ENCODE measurements at places on chromosomes 4 and X.

DNA sequence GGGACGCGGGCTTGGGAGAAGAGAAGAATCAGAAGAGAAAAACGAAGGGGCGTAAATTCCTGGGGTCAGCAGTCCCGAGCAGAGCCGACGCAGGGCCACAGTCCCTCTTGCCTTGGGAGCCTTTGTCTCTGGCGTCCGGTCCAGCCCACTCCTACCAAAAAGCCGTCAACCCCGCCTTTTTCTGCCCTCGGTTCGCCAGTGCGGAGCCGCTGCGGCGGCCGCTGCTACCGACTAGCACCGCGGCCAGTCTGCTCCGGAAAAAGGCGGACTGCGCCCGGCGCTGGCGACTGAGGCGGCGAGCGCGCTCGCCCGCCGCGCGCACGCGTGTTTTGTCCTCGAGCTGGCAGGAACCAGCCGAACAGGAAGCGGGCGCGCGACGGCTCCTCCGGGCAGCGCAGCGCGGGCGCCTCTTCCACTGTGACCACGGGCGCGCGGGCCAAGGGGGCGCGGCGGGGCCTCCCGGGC lies 502 bp downstream of the HNRNPDL start:
- no peak for DNase-seq

DNA sequence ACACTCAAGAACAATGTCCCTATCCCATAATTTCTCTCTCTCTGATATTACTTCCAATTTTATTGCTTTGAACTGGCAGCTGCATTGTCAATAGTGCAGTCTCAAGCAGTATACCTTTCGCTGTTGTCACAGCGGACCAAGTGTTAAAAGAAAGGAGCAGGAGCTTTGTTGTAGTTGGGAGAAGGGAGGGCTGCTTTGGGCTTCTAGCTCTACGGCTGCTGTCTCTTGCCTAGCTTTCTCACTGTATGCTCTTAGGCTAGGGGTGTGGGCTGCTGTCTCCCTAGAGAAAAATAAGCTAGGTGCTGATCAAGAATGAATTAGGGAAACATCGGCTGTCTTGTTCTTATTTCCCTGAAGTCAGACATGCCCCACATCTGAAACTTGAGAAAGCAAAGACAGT lies 52.5 kb downstream of the TRPC5OS start:
- no peak for DNase-seq

DNA sequence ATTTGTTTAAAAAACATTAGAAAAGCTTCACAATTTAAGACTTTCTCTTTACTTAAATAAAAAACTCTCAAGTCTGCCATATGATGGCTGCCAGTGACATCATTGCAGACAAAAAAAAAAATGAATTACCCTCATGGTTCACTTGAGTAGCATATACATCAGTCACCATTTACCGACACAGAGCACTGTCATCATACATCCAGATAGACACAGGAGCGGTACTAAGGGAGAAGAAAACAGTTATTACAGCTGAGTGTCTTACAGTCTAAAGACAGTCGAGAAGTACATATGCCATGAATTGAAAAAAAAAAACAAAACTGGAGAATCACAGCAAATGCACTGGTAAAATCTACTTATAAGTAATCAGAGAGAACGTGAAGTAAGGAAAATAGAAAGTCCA lies 405.7 kb upstream of the GALNT7 start:
- DNase-seq: no peak

GRCh38 chrX:10486373-10486772 lies 134.0 kb downstream of the MID1 start:
- no peak for DNase-seq

DNA sequence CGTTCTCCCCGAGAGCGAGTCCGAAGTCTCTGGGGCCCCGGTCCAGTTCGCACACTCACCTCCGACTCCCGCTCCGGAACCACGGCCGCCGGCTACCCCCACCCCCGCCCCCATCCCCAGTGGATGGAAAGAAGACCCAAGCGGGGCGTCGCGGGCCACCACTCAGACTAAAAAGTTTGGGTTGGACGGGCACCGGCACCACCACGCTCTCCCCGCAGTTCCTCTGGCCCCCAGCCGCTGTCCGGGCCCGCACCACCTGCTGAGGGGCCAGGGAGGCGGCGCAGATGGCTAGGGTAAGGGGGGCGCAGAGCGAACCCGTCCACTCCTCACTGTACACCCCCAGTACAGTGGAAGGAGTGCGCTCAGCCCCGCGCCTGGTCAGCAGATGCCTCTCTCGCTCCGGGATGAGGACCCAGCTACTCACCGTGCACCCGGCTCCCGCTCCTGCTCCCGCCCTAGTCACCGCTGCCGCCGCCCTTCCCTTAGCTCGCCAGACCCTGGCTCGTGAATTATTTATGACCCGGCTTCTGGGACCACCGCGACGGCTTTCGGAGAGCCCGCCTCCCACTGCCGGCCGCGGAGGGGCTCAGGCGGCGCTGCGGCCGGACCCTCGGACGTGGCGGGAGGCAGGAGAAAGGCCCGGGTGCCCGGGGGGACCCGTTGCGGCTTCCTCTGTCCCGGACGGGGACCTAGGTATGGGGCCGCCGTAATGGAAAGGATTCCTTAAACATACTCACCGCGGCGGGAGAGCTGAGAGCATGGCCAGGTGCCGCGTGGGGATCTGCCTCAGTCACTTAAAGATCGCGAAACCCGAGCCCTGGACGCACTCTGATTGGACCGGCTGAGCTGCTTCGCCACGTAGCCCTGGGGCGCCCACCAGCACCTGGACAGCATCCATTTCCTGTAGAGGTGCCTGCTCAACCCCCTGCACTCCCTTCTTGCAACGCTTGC lies at the start of gene PROM1:
Gene PROM1 (minus strand): TSS at position 783 of the 951 bp plus-strand sequence. CDS start 8,117 bp downstream, outside the sequence.
- no peak for DNase-seq

GRCh38 chr4:6840062-6840976 lies 57.8 kb downstream of the KIAA0232 start:
- no peak for DNase-seq

- no peak for DNase-seq
These were observed 53.6 kb upstream of the HPSE start for GRCh38 chr4:83388313-83388676.

GRCh38 chr4:148214529-148215166 lies 227.6 kb downstream of the NR3C2 start:
- DNase-seq: no peak

GRCh38 chr4:8283161-8283560 lies 13.6 kb downstream of the HTRA3 start:
- no peak for DNase-seq

DNA sequence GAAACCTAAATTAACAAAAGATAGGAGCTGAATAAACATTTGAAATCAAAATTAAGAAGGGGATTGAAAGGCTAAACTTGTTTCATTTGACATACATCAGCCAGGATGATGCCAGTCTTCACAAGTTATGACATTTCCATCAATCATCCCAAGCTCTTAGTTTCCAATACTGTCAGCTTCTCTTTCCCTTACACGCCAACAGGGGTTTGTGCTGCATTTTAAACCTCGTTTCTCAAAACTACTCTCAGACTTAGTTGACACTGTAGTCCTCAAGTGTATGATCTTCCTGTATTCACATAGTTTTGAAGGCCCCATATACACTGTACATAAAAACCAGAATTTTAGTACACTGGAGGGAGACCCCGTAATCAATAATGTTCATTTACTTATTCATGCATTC lies 840 bp upstream of the P2RY10 start:
- DNase-seq: no peak

DNA sequence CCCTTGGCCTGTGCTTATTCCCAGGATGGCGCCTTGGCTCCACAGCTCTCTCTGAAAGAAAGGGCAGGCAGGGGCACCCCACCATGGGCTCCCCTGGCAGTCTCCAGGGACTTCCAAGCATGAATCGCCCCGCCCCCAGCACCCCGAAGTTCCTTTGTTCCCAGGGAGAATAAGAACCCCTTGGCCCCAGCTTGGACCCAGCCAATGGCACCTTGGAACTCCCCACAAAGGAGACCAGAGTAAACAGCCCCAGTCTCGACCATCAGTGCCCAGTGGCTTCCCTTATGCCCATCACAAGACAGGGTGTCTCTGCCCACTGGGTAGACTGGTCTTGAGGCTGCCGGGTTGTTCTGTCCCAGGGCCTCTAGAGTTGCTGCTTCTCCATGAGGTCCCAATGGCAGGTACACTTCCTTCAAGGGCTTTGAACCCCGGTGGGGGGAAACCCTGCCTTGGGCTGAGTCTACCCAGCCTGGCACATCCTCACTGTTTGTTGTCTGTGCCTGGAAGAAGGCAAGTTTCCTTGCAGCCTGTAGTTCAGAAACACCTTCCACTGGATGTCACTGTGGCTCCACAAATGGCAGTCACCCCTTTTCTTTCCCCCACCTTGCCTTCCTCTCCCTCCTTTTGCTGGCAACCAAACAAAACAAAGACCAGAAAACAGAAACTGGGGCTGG lies 30.8 kb downstream of the NBDY start:
- no peak for DNase-seq

- DNase-seq: no peak
These were observed 197.2 kb downstream of the PDGFC start for GRCh38 chr4:156774422-156774821.

GRCh38 chr4:14528918-14529317 lies 473.4 kb upstream of the CPEB2 start:
- DNase-seq: no peak

GRCh38 chr4:147289181-147289580 lies 191.7 kb upstream of the EDNRA start:
- DNase-seq: no peak

- DNase-seq: no peak
These were observed 13.6 kb upstream of the HELT start for GRCh38 chr4:185004562-185005218.
